Activated T-cell treated with anti-CD3 and anti-CD28 coated beads for 24 hours (primary cell): ENCODE measurements at places on chromosomes 5 and 9.

GRCh38 chr5:71996789-71997188 lies 110.5 kb upstream of the MAP1B start:
- DNase-seq: no peak

- no peak for DNase-seq
These were observed 148.0 kb upstream of the CDH12 start for GRCh38 chr5:23001120-23001519.

DNA sequence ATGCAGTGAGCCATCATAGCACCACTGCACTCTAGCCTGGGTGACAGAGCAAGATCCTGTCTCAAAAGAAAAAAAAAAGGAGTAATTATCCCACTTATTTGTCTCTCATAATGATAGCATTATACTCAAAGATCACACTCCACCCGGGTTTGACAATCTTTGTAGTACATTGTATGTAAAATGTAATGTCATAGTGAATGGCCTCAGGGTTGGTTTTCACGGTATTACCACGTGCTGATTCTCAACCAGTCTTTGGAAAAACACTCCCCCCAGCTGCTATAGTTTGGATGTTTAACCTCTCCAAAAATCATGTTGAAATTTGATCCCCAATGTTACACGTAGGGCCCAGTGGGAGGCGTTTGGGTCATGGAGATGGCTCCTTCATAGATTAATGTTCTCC lies 402.4 kb upstream of the GRAMD2B start:
- DNase-seq: no peak

GRCh38 chr5:160506006-160507004 lies 84.7 kb downstream of the PTTG1 start:
- DNase-seq: peak; percentile 52

- DNase-seq: no peak
These were observed 65.3 kb downstream of the MARCHF3 start for GRCh38 chr5:126965061-126965475.

DNA sequence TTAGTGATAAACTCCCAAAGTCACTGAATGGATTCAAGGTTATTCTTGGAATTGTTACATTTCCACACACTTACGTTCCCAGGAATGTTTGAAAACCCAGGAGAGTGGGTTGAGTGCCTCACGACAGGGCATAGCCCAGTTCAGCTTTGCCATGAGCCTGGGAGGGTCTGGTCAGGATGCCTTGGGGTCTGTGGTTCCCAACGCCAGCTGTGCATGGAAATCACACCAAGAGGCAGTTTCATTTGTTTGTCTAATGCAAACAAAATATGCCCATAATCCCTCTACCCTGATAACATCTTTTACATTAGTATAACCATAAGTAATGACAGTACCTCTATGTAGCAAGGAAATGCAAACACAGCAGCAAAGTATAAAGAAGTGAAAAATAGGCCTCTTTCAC lies 25.3 kb upstream of the MSX2 start:
- DNase-seq: no peak

DNA sequence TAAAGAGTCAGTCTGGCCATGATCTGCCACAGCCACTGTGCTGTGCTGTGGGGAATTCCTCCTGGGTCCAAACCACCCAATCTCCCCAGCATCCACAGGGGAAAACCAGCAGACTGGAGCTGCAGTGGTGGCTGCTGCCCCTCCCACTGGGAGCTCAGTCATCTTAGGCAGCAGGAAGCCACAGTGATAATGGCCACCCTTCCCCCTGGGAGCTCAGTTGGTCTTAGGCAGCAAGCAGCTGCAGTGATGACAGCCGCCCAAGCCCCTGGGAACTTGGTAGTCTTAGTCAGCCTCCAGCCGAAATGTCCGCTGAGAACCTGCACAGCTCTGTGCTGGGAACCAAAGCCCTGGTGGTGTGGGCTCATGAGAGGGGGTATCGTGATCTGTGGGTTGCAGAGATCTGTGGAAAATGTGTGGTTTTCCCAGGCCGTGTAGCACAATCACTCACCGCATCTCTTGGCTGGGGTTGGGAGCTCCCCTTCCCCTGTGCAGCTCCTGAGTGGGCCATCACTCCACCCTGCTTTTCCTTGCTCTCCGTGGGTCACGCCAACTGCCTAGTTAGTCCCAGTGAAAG lies 38.4 kb upstream of the SMIM15 start:
- DNase-seq: no peak

DNA sequence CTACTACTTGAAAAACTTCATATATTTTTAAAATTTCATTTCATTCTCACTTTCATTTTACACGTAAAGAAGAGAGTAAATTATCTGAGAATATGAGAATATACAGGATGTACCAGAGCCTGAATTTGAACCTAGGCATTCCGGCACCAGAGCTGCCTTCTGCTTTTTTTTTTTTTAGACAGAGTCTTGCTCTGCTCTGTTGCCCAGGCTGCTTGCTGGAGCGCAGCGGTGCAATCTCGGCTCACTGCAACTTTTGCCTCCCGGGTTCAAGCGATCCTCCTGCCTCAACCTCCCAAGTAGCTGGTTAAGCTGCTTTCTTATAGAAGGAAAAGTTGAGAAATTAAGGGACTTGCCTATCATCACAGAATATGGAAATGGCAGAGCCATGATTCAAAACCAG lies 540.1 kb downstream of the EBF1 start:
- no peak for DNase-seq

DNA sequence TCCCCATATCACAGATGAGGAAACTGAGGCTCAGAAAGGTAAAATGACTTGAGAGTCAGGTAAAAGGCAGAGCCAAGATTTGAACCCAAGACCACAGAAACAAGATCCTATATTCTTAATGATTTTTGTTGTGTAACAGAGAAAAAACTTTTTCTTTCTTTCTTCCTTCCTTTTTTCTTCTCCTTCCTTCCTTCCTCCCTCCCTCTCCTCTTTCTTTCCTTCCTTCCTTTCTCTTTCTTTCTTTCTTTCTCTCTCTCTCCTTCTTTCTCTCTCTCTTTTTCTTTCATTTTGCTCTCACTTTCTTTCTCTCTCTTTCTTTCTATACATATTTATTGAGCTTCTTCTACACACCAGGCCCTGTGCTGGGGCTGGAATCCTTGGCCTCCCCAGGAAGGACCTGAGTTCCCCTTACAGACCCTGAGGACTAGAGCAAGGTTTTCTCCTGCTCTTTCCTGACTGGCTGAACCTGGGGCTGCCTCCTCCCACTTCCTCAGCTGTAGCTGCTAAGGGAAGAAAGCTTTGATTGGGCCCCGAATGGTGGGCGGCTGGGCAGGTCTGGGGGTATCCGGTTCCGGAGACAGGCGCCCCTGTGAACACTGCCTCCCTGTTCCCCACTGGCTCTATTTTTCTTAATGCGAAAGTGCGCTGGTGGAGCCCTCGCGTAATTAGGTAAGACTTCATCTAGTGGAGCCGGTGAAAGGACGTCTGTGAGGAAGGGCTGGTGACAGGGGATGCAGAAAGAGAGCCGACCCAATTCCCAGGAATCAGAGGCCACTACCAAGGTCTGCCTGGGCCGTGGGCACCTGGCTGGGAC lies 27.4 kb upstream of the KIF12 start:
- no peak for DNase-seq

- DNase-seq: no peak
These were observed 11.1 kb downstream of the CAMSAP1 start for GRCh38 chr9:135896205-135896604.

GRCh38 chr5:171029401-171029800 lies 167.6 kb downstream of the RANBP17 start:
- no peak for DNase-seq

DNA sequence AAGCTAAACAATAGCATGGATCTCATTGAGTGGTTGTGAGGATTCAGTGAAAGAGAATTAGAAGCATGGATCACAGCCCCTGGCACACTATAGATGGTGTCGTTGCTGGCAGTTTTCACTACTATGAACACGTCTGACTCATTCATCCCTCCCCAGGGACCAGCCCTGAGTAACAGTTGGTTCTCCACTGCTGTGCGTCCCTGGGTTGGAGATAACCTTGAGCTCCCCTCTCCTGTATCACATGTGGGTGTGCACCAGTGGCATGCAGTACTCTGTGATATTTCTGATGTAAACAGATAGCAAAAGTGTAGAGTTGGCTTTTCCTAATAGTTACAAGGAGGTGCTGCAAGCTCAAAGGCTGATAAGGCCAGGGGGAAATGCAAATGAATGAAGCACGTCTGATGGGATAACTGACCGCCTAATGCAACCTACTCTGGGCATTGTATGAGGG lies 8.8 kb upstream of the LCP2 start:
- DNase-seq: no peak

DNA sequence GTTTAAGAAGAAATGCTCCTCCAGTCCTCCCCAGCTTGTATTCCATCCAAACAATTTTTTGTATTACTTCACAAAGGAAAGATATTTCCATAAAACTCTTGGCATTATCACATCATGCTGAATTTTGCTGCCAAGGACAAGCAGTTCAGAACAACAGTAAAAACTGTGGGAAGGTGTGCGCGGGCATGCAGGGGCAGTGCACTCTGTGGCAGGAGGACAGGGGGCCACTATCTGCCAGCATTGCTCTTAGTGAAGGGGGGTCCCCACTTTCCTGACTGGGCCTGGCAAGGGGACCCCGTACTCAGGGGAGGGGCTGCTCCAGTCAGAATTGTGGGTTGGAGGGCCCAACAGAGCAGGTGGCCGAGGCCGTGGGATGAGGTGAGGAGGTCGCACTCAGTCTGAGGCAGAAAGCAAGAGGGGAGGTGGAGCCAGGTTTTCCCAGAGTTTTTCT lies 32.8 kb downstream of the ANGPTL2 start:
- DNase-seq: no peak

DNA sequence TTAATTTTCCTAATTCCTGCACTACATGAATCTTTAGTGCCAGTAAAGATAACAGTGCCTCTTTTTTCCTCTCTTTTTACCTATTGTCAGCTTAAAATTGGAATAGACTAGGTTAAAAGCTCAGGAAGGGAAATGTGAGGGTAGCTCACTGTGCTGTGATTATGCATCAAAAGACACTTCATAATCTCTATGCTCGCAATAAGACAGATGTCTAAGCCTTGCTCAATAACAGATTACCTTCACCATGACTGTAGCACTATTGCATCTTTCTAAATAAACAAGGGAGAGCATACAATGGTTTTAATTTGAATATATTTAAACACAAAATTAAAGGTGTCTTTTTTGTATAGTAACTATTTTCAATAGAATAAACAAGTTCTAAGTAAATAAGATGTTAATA lies 130.1 kb downstream of the FBN2 start:
- no peak for DNase-seq

DNA sequence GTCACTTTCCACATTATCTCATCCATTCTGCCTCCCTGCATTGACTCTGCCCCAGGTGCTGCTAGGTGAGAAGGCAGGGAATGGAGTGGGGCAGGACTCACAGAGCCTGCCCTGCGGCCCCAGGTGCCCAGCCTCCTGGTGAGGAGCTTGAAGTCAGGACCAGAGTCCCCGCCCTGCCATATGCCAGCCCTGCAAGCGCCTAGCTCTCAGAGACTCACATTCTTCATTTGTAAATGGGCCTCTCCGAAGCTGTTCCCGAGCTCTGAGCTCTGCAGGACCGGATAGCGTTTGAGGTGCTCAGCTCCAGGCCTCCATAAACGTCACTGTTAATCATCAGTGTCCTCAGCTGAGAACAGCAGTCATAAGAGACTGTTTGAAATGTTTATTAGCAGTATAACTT lies 75.1 kb upstream of the STXBP1 start:
- no peak for DNase-seq

GRCh38 chr5:3605298-3606010 lies 9.8 kb downstream of the IRX1 start:
- no peak for DNase-seq

DNA sequence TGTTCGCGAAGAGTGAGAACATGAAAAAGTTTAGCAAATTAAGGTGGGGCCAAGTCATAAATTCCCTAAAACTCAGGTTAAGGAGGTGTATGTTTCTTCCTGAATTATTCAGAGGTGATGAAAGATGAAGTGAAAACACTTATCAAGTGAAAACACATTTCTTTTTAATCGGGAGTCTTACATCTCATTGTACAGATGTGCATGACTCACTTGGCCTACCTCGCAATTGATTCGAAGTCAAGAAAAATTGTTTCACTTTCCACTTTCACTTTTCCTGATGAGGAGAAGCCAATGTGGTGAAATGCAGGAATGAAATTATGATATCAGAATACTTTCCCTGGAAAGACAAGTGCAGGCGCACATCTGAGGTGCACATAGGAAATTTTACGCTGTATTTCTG lies 78.7 kb downstream of the SLC25A46 start:
- no peak for DNase-seq

DNA sequence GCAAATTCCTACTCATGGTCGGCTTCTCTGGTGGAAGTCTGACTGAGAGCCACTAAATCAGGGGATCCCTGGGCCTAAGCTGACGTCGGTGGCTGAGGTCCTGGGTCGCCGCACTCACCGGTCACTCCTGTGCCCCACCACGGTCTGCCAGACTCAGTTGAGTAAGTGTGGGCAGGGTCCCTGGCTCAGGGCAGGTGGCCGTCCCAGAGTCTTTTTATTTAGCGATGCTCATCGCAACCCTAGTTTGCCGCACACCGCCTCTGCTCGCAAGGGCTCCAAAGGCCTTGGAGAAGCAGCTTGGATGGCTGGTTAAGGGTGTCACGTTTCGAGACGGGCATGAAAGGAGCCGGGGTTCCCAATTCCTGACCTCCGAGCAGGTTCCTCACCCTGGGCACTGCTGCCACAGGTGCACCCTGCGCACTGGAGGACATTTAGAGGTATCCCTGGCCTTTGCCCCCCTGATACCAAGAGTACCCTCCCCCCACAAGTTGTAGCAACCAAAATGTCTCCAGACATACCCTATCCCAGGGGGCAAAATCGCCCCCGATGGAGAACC lies 59.9 kb downstream of the NSUN2 start:
- no peak for DNase-seq

DNA sequence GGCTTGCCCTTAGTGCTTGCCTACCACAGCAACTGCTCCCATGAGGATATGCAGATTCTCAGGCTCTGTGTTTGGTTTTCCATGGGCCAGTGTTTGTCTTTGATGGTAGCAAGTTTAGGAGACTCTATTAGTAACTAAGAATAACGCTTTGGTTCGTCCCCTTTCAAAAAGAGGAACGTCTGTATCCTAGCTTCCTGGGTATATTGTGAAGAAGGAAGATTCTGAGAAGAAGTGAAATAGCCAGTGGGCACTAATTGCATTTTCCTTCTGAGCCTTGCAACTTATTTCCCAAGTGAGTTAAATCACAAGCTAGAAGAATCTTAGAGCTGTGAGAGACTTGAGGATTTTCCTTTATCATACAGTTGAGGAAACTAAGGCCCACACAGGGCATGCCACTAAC lies 376.8 kb downstream of the PIK3R1 start:
- no peak for DNase-seq

DNA sequence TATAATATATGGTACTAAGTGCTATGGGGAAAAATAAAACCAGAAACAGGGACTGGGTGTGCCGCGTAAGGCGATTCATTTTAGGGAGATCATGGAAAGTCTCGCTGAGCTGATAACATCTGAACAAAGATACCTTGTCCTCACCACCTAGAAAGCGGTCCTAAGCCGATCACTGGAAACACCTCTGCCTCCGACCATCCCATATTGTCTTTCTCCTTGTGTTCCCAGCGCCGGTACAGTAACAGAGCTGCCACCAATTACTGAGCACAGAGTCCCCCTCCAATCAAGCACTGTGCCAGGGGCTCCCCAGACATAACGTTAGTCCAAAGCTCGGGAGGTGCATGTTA lies 704 bp downstream of the CCDC112 start:
- no peak for DNase-seq

GRCh38 chr5:69493396-69494133 lies 975 bp downstream of the OCLN start:
- no peak for DNase-seq

- DNase-seq: no peak
These were observed 21.1 kb downstream of the HMGXB3 start for GRCh38 chr5:150021491-150022157.

GRCh38 chr9:80932181-80932580 lies 757.2 kb downstream of the TLE1 start:
- no peak for DNase-seq
